Head of caudate nucleus (tissue), 42 donors: ENCODE measurements at places on chromosomes 6 and 20.

DNA sequence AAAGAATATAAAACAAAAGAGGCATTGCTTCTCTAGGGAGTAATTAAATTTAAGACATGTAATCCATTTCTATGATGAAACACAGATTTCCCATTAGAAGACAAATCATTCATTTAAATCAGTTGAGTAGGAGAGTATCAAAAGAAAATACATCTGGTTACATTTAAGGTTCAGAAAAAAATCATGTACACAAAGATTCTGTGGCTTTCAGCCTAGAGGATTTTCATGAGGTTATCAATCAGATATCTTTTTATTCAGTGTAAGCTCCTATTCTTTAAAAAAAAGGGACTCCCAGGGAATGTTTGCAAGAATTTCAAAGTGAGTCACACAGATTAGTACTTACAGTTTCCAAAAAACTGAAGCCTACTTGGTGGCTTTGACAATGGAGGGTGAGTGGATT, 24.9 kb downstream of the COL21A1 start:
- DNase-seq, result no peak

GRCh38 chr6:34684919-34685318, 11.6 kb downstream of the ILRUN start:
- DNase-seq, result no peak

DNA sequence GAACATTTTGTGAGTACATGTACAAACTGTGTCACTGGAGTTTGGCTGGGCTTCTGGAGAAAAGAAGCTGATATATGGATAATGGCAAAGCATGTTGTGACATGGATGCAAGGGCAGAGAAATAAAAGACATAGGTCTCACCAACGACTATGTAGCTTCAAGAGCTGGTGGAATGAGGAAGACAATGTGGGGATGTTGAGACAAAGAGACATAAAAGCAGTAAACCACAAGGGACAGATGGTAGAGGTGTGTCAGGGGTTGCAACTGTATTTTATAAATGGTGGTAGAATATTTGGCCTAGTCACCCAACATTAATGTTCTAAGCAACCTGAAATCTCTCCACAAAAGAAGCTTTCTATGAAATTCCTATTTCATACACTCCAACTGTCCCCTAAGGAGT, 199.0 kb downstream of the KCNQ5 start:
- no peak for DNase-seq

DNA sequence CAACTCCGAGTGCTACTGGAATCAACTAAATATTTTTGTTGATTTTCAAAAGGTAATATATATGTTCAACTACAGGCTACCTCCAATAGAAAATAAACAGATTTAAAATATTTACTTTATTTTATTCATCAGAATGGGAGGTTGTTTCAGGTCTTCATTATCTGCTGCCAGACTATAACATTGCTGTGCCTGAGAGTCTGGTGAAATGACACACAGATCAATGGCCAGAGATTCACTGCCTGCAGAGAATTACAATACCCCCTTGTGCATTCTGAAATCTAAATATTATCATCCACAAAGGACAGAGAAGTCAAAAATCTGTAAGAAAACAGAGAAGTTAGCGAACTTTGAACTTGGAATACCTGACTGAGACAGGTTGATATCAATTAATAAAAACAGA, 667.8 kb upstream of the GJE1 start:
- DNase-seq, result no peak

DNA sequence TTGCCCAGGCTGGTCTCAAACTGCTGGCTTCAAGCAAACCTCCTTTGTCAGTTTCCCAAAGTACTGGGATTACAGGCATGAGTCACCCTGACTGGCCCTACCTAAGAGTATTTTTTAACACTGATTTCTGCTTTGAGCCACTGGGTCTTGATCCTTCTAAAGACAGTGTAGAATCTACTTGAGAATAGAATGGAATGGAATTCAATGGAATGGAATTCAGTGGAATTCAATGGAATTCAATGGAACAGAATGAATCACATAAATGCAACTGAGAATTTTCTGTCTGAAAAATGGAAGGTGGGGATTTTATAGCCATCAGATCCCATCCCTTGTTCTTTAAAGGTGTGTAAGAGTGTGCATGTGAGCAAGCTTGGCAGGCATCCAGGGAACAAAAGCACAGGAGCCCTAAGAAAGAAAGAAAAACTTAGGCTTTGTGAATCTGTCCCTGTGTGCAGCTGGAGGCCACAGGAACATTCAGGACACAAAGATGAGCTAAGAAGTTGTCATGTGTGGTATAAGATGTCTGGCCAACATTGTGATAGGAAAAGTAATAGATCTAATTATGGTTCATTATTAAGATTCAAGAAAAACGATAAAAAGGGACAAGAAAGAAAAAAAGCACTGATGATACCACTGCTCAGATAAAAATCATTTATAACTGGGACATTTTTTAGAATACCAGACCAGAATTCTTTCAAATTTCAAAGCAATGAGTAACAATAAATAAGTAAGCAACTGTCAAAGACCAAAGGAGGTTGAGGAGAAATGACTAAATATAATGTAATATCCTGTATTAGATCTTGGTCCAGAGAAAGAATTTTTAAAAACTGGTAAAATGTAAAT, 681.0 kb upstream of the GJE1 start:
- DNase-seq, result no peak

DNA sequence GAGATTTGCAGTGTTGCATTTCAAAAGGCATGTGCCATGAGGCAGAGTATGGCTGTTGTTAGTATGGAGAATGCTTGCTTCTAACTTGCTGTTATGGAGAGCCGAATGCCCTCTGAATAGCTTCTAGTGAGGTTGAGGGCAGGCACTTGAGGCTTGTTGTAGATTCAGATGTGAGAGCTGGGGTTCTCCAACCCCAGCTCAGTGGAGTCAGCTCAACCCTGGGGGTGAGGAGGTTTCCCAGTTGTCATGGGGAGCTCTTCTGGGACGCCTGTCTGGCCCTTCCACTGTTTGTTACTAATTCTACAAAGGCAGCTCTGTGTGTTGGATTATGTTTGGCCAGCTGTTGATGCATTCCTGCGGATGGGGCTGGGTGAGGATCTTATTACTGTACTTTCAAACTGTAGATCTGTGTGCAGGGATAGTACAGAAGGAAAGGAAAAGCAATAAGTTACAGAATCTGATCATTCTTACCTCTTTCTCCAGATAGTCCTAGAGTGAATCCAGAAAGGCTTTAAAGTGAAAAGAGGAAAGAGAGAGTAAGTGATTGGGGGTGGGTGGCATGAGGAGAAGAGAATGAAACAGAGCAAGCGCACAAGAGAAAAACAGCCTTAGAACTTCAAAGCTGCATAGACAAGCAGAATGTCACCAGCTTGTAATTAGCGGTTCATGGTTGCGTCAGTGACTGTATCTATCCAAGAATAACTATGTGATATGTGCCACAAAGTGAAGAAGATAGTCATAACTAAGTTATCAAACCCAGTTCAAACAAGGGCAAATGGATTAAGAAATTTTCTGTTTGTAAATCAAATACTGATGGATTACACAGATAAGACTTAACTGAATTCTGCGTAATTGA, 148.7 kb downstream of the PRL start:
- DNase-seq, result peak; percentile 32

DNA sequence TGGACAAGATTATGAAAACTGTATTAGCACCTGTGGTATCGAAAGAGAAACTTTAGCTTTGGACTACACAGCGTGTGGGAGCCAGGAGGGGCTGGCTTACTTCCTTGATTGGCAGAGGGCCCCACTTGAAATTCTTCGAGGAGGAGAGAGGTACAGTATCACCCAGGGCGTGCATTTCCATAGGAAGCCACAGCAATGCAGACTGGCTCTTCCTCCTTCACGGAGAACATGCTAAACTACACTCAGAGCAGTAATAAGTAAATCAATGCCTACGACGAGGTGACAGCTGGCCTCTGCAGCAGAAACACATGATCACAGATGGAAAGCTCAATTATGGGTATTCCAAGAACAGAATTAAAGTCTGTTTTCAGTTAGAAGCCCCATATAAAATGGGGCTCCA, 44.2 kb downstream of the MYLK4 start:
- no peak for DNase-seq

GRCh38 chr6:167420177-167420576, 95.3 kb downstream of the TTLL2 start:
- DNase-seq, result no peak

GRCh38 chr6:42979523-42980177, 669 bp upstream of the PEX6 start:
- DNase-seq, result no peak

DNA sequence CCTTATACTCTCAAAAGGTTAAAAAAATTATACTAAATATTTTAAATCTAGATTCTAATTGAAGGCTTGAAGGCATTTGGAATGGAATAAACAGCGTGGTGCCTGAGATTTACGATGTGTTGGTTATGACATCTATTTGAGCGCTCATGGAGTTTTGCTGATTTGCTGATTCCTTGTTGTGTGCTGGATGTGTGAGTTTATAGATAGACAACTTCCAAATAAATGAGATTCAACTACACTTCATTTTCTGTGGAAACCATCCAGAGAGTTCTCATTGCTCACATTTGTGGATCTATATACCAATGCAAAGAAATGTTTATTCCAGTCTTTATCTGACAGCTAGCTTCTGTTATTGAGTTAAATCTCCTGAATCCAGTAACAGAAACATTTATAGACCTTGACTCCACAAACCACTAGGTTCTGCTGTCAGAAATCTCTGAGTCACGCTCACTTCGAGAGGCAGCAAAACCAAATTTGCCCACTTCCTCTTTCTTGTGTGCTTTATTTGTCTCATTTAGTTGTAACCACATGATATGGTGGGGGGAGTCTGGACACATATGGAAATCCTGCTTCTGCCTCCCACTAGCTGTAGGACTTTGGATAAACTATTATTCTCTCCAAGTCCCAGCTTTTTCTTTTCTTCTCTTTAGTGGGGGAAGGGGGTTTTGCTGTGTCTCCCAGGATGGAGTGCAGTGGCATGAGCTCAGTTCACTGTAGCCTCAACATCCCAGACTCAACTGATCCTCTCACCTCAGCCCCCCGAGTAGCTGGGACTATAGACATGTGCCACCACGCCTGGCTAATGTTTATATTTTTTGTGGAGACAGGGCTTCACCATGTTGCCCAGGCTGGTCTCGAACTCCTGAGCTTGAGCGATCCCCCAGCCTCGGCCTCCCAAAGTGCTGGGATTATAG, 54.5 kb downstream of the IPCEF1 start:
- peak; percentile 12 for DNase-seq

DNA sequence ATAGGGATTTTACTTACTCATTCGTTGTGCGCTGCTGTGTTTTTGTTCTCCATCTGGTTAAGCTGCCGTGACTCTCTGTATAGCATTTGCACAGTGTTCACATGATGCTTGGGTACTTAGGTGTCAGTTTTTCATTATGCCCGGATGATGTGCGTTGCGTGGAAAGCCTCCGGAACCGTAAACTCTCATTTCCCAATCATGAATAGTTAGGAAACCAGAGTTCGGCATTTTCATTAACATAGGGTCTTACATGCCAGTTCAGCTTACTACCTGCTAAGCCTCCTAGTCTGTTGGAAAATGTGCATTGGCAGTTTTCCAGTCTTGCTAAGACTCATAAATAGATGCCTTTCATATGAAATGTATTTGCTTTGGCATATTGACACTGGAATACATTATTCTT, 483.4 kb upstream of the FLRT3 start:
- no peak for DNase-seq

- no peak for DNase-seq
These were observed 63.5 kb downstream of the CLIC5 start for GRCh38 chr6:45952168-45952529.

DNA sequence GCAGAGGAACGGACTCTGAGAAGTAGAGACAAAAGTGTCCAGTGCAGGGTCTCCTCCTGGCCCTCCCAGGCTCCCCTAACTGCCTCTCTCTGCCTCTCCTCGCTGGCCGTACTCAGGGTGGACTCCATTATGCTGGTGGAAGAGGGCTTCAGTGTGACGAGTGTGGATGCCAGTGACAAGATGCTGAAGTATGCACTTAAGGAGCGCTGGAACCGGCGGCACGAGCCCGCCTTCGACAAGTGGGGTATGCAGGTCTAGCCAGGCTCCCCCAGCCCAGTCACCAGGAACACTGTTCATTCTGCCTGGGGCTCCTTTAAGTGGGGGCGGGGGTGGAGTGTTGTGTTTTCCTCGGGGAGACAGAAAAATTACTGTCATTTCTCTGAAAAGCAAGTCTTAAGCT, 1.5 kb downstream of the GNMT start:
- DNase-seq, result no peak

GRCh38 chr20:44646641-44647274, 4.7 kb downstream of the ADA start:
- no peak for DNase-seq

DNA sequence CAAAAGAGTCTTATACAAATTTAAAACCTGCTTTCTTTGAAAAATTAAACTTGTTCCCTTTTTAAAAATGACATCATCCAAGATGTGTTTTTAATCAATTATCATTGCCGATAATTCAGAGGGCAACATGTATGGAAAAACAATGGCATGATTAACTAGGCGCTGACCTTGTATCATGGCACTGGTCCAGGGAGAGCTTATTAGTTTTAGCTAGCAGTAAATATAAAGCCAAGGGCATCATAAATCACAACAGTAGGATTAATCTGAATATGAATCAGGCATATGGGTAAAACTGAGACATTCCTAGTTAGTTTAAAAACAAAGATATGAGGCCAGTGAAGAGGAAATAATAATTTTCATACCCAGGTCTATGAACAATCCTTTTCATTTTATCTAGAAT, 374.0 kb downstream of the HDGFL1 start:
- DNase-seq, result no peak

- no peak for DNase-seq
These were observed 236.3 kb upstream of the FLRT3 start for GRCh38 chr20:14573676-14574075.

DNA sequence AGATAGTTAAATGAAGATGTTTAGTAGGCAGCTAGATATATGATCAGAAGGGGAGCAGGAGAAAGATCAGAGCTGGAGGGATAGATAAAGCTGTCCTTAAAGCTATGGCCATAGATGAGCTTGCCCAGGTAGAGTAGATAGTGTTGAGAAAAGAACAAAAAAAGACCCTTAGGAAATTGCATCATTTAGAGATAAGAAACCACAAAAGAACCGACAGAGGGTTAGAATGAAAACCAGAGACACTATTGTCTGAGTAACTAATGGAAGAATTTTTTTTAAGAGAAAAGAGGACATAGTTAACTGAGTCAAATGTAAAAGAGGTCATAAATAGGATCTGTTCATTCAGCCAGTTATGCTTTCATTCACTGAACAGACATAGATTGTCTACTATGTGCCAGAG, 101.8 kb downstream of the TNFAIP3 start:
- DNase-seq, result no peak

DNA sequence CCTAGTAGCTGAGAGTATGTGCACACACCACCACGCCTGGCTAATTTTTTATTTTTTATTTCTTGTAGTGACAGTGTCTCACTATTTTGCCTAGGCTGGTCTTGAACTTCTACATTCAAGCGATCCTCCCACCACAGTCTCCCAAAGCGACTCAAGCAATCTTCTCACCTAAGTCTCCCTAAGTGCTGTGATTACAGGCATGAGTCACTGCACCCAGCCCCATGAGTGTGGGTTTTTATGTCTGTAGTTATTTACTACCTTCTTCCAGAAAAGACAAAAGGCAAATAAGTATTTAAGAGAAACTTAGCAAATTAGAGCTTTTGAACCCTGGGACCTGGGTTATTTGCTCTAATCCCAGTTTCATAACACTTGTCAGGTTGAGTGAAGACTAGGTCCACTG, 92.3 kb upstream of the HCRTR2 start:
- no peak for DNase-seq
